Kidney epithelial cell (primary cell): ENCODE measurements at places on chromosomes 2 and 18. TPM values are rescaled to one million over a fixed set of nuclear protein-coding genes. Genes with fewer than 3 reads are reported as not detected.

- DNase-seq, result no peak
These were observed 86.1 kb upstream of the ITPRID2 start for GRCh38 chr2:181805228-181806038.

The SERPINB4 gene
- total RNA-seq, result not detected in 2 replicates

The CCBE1 gene
- 1.1 and 1.2 TPM in 2 replicates for total RNA-seq

- DNase-seq, result no peak
These were observed 184.2 kb upstream of the SLC35G4 start for GRCh38 chr18:11425211-11425610.

DNA sequence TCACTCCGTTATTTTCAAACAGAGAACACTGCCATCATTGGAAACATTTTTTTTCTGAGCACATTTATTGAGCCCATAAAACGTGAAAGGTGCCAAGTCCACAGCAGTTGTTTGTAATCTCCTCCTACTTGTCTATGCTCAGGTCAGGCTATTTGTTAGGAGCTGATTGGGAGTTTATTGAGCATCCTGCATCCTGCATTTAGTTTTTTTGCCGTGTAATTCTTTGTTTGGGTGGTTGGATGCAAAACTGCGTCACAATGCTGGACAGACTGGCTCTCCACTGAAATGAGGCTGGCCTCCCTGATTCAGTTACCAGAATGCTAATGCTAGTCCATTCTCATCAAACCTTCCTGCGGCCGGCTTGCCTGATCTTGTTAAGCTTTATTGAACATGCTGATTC is 71.4 kb downstream of the RAPGEF4 start:
- DNase-seq, result no peak

DNA sequence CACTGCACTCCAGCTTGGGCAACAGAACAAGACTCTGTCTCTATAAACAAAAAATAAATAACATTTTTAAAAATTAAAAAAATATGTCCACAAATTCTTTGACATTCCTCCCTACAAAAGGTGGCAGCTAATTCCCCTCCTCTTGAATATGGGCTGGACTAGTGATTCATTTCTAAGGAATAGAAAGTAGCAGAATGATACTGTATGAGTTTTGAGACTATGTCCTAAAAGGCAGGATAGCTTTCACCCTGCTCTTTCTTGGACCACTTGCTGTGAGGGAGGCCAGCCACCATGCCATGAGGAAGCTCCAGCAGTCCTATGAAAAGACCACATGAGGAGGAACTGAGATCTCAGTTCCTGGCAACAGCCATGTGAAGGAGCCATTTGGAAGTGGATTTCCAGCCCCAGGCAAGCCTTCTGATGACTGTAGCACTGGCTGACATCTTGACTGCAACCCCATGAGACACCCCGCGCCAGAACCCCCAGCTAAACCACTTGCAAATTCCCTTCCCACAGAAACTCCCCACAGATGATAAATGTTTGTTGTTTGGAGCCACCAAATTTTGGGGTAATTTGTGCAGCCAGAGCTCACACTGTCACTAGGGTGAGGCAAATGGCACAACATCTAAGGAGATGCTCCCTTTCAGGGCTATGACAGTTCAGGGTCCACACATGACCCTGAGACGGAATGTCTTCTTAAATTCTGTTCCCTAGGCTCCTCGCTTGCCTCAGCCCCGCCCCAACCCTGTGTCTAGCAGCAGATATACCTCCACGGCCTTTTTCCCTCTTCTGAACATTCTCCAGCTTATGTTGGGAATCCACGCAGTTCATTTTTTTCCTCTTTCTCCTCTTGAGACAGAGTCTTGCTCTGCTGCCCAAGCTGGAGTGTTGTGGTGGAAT is 17.1 kb upstream of the ATOH8 start:
- no peak for DNase-seq

The LRRTM1 gene
- total RNA-seq, result 2.5 and 3.7 TPM in 2 replicates

The ARHGAP15 gene
- total RNA-seq, result not detected in 2 replicates

- no peak for DNase-seq
These were observed 544.0 kb upstream of the FAM98A start for GRCh38 chr2:34143149-34143548.

The LRP2 gene
- 0.21 and 1.4 TPM in 2 replicates for total RNA-seq

The CCDC102B gene
- 0.54 and 1.6 TPM in 2 replicates for total RNA-seq

DNA sequence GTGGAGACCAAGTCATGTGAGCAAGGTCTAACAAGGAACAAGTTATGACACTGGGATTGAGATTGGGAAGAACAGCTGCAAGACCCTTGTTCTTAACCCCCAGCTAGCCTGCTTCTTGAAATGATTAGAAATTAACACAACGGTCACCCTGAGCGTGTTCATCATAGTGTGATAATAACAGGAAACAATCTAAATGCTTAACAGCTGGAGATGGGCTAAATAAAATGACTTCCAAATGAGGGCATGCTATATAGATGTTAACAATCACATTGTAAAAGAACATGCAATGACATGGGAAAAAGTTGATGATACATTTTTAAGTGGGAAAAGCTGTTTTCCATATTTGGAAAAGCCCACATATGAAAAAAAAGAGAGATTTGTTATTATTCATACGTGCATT is 47.6 kb downstream of the RPL37A start:
- no peak for DNase-seq

The IL36G gene
- total RNA-seq, result not detected in 2 replicates
